ENCODE measurements at places on chromosomes 4 and X.

GRCh38 chrX:141314441-141314840 lies 72.1 kb upstream of the SPANXC start:
- no peak for DNase-seq

- DNase-seq, result no peak
These were observed 123.5 kb upstream of the NDP start for GRCh38 chrX:44096666-44097065.

DNA sequence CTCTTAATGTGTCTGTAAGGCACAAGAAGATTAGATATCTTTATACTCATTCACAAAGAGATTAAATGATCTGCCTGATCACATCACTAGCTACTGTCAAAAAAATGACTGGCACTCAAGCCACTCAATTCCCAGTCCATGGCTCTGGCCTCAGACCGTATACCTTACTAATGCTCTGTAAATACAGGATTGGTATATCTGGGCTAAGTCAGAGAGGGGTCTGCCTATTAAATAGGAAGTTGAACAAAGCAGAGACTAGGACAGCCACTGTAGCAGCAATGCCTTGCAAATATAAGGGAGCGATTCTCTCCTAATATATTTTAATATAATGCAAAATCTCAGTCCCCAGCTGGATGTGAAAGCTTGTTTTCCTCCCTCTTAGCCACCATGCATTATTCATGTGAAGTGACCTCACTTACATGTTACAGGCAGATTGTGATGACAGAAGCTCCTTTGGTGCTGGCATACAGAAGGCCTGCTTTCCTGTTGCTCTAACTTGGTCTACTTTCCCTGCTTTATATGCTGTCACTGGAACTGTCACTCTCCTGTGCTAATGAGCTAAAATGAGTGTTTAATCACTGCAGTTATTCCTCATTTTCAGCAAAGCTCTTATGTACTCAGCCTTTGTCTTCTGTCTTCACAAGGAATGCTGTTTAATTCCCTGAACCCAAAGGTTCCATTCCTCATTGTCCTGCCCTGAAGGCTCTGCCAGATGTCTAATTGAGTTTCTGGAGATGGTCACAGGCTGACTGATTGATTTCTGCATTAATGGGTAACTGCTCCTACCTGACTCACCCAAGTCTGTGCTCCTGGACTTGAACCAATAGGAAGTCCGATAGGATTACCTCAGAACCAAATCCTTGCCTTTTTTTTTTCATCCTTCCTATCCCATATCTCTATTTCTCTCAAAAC lies 578.2 kb downstream of the KLHL13 start:
- DNase-seq, result no peak

- DNase-seq, result peak; percentile 77
These were observed 1.7 kb downstream of the PDGFRA start for GRCh38 chr4:54230484-54231418.

GRCh38 chrX:29617725-29618124 lies 597.6 kb upstream of the MAGEB2 start:
- DNase-seq, result no peak

GRCh38 chr4:30716158-30716557 lies 4.0 kb upstream of the PCDH7 start:
- no peak for DNase-seq

DNA sequence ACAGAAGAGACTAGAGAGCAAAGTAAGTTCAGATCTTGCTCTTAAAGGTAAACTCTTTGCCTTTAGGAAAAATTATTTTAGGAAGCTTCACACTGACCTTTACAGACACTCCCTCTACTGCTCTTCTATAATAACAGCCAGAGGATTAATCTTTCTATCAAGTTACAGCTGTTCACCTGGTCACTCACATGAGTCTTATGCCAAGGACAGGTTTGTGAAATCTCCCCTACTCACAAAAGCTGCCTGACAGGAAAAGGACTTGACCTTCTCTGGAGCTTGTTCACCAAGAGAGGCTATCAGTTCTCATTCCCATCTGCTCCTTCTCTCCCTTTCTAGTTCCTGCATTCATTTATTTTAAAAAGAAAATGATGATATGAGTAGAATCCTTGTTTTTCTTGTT lies 117.3 kb downstream of the C4orf51 start:
- DNase-seq, result no peak

GRCh38 chrX:102599951-102600579 lies 750 bp downstream of the ARMCX5 start:
- no peak for DNase-seq

DNA sequence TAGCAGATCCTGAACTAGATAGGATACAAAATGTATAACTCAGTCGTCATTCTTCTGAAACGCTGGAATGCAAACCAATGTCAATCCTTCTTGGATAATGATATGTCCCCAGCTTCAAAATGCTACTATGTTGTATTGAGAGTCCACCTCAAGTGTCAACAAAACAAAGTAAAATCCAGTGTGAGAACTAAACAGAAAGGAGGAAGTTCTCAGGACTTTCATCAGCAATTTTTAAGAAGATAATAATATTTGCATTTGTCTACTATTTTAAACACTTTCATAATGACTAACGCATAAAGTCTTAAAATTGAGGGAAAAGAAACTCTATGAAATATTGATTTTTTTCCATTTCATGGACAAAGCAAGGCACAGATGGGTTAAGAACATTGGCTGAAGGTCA lies 36.3 kb downstream of the SOD3 start:
- DNase-seq, result no peak

- DNase-seq, result no peak
These were observed 261.5 kb upstream of the FTHL17 start for GRCh38 chrX:31333165-31333831.

DNA sequence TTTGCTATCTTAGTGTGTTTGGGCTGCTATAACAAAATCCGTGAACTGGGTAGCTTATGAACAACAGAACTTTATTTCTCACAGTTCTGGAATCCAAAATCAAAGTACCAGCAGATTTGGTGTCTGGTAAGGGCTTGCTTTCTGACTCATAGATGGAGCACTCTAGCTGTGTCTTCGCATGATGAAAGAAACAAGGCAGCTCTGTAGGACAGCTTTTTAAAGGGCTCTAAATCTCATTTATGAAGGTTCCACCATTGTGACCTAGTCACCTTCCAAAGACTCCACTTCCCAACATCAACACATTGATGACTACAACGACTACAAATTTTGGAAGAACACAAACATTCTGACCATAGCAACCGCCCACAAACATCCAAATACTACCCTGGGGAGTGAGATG lies 158.6 kb upstream of the LCORL start:
- no peak for DNase-seq

- no peak for DNase-seq
These were observed 1480.3 kb downstream of the C4orf33 start for GRCh38 chr4:130576218-130576617.

DNA sequence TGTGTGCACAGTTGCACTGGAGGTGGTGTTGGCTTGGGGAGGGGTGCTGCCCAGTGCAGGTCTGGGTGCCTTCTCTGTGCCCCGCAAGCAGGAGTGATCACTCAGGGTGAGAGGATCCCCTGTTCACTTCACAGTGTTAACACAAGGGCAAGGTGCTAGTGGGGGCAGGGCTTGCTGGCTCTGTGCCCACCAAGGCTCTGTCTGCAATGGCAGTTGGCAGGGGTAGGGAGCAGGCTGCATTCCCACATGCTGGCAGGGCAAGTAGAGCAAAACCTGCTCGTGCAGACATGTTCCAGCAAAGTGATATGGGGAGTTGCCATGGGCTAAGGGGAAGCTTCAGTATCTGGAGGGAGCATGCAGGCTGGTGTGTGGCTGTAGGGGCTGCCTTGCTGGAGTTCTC lies 428.0 kb downstream of the ZNF674 start:
- DNase-seq, result no peak

DNA sequence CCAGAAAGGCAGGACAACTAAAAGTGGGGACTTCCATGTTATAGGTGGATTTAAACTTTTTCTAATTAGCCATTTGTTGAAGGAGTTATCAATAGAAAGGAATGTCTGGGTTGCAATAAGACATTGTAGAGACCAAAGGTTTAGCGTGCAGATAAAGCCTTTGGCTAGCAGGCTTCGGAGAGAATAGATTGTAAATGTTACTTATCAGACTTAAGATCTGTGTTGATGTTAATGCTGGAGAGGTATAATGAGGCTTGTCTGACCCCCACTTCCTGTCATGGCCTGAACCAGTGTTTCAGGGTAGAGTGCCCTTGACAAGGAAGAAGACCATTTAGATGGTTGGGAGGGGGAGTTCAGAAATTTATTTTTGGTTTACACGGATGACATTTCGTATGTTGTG lies 67.1 kb upstream of the SPIN4 start:
- DNase-seq, result no peak

- DNase-seq, result no peak
These were observed 57.1 kb downstream of the RHOH start for GRCh38 chr4:40253906-40254305.

DNA sequence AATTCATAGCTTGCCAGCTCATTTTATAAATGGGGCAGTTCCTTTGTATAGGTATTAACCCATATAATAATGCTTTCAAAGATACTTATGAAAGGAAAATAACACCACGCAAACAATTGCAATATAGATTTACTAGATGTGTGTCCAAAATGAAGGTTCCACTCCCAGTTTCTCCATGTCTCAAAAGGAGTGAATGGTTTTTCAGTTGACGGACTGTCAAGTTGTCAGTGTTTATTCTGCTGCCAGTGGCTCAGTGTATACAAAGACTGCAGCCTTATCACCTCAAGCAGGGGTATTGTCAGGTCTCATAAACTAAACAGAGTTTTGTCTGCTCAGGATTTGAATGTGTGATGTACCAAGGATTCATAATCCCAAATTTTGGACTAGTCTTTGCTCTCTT lies 585.3 kb upstream of the ATOH1 start:
- no peak for DNase-seq

DNA sequence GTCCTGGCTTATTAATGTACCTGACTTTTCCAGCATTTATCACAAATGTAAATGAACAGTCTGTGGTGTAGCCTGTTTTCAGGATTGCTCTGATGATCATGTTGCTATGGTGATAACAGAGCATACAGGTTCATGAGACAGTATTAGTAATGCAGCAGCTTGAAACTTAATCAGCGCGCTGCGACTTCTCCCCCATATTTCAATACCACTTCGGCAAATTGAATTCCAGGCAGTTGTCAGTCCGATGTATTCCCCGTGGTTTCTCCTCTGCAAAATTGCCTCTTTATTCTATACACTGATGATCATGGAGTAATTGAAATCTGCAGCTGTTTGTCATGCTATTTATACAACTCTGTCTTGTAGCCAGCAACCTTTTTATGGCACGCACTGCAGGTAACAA lies 239.3 kb downstream of the C4orf33 start:
- no peak for DNase-seq

DNA sequence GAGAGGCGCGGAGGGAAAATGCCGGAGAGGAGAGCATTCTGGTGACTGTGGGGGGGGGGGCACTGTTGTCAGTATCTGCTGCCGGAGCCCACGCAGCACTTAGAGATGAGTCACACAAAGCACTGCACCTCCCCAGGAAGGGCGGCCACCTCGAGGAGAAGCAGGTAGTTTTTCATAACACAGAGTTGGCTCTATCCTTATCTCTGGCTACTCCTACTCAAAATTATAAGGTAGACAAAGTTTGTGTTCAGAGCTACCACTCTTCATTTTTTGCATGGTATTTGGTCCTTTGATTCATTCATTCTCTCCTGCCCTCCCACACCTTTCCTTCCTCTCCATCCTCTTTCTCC lies 76.2 kb upstream of the SCOC start:
- DNase-seq, result peak; percentile 73

DNA sequence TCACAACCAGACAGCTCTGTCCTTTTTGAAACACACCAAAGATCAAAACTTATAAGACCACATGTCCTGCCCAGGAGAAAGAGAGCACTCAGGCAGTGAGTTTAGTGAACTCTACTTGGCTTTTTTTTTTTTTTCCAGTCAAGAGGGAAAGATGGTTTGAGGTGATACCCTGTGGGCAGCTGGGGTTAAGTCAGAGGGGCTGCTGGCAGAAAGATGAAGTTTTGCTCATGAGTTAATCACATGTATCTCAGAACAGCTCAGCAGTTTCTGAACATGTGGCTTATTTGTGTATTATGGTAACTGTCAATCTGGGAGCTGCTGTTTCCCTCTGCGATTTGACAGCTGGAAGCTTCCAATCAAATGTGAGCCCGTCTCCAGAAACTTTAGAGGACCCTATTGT lies 56.4 kb upstream of the MAP3K15 start:
- no peak for DNase-seq

DNA sequence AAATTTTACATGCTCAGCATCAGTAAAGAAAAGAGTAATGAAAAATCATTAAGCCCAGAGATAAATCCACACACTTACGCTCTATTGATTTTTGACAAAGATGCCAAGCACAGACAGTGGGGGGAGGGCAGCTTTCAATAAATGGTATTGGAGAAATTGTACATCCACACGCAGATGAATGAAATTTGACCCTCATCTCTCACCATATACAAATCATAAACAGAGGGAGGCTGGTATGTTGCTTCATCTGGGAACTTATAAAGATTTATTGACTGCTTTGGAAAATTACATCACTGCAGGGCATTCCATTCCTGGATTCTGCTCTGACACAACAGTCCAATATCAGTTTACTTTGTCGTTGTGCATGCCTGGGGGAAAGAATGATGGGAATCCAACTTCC lies 58.4 kb upstream of the XAGE1A start:
- DNase-seq, result no peak

GRCh38 chr4:158826882-158827281 lies 58.1 kb downstream of the FNIP2 start:
- no peak for DNase-seq

DNA sequence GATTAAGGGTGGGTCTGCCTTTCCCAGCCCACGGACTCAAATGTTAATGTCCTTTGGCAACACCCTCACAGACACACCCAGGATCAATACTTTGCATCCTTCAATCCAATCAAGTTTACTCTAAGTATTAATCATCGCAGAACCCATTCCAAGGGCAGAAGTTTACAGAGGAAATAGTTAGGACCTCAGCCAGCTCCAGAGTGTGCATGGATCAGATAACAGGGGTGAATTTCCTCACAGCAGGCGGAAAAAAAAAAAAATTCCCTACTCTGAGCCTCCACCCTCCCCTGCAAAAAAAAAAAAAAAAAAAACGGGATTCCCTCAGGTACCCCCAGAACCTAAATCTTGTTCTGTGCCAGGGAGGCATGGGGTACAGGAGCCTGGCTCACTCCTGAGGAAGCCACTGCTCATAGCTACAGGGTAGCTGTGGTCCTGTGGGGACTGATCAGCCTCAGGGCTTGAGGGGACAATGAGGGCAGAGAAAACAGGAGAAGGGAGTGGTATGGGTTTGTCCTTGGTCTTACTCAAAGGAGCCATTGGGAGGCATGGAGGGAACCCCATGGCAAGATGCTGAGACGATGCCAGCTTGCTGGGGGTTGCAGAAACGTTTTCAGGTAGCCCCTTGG lies 113.0 kb downstream of the DHRSX start:
- no peak for DNase-seq

- no peak for DNase-seq
These were observed 40.0 kb downstream of the DHX15 start for GRCh38 chr4:24544208-24544988.

Measured in uterus (tissue), 4 donors.